Dermis microvascular lymphatic vessel endothelial cell (primary cell): ENCODE measurements at places on chromosomes 3 and 15. TPM values are rescaled to one million over a fixed set of nuclear protein-coding genes. Genes with fewer than 3 reads are reported as not detected.

DNA sequence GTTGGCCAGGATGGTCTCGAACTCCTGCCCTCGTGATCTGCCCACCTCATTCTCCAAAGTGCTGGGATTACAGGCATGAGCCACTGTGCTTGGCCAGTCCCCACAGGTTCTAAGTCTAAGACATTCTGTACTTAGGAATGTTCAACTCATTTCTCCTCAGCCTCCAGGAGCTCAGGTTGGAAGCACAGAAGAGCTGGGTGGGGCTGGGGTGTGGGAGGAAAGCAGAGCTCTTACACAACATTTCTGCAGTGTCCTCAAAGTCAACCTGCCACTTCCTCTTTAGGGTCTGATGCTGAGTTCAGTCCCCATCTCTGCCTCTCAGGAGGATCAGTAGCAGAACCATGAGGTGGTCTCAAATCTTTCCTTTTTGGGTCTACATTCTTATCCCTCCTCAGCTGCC, 75.5 kb downstream of the MRPL46 start:
- no peak for DNase-seq

GRCh38 chr3:134214239-134214638, 36.4 kb downstream of the RYK start:
- no peak for DNase-seq

DNA sequence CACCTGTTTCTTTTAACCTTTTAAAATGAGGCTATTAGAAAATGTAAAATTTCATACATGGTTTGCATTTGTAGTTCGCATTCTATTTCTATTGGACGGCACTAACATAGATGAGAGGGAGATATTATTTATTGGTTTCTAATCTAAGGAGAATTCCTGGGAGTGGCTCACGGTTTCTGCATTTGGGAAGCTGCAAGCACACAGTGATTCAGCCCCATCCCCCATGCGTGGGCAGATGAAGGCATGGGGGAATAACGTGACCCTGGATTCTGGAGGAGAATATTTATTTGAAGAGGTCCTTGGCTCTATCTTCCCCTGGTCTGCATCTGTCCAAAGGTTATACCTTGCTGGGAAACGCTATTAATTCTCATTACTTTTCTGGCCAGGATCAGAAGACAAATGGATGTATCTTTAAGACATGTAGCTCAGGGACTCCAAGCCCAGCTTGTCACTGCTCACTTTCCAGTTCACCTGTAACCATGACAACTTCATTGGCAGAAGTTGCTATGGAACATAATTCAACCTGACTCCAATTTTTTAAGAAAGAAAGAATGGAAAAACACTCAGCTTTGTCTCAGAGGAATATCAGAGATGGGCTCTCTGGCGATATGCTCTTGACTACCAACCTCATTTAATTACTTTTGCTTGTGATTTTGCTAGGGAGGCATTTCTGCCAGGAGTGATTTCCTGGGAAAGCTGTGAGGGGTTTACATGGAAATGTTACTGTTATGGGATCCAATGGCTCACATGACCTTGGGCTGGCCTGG, 27.2 kb upstream of the POMGNT2 start:
- no peak for DNase-seq

DNA sequence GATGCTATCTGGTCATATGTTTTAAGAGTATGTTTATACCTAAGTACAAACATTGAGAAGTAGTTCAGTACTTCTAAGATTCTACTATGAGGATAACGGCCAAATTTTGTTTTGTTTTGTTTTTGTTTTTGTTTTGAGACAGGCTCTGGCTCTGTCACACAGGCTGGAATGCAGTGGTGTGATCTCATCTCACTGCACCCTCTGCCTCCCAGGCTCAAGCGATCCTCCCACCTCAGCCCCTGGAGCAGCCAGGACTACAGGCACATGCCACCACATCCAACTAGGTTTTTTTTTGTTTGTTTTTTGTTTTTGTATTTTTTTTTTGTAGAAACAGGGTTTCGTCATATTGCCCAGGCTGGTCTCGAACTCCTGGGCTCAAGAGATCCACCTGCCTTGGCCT, 47.5 kb upstream of the RPS17 start:
- no peak for DNase-seq

The SLC6A1 gene
- total RNA-seq, result not detected in 2 replicates
